Esophagus squamous epithelium (tissue), 5 donors: ENCODE measurements at places on chromosomes 3 and 15.

GRCh38 chr3:11507719-11508118, 136.0 kb downstream of the VGLL4 start:
- no peak for DNase-seq
- H3K4me3 ChIP-seq, result no peak overlapping the region
- H3K27me3 ChIP-seq, result no peaks in the 10 kb centered on the region
- H3K4me1 ChIP-seq, result peaks cover 7% of the 10 kb centered on the region
- H3K36me3 ChIP-seq, result no peaks in the 10 kb centered on the region
- peak overlapping the region; percentile 73 for H3K27ac ChIP-seq

GRCh38 chr3:186151077-186151971, 42.4 kb upstream of the ETV5 start:
- H3K4me3 ChIP-seq, result no peak overlapping the region
- no peaks in the 10 kb centered on the region for H3K27me3 ChIP-seq
- no peak overlapping the region for H3K27ac ChIP-seq
- no peaks in the 10 kb centered on the region for H3K36me3 ChIP-seq
- H3K4me1 ChIP-seq, result no peaks in the 10 kb centered on the region

DNA sequence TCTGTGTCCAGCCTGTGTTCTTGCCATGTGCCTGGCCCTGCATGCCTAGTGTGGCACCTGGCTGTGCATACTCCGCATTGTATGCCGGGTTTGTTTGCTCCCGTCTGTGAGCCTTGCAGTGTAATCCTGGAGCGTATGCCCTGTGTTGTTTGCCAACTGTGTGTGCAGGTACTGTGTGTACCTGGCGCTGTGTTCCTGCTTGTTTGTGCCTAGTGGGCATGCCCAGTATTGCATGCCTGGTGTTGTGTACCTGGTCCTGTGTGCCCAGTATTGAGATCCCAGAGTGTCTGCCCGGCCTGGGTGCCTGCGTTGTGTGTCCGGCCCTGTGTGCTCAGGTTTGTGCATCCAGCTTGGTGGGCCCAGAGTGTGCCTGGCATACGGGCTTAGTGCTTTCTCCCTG, 54.5 kb upstream of the CHRNA7 start:
- H3K36me3 ChIP-seq, result no peaks in the 10 kb centered on the region
- H3K4me1 ChIP-seq, result peaks cover 23% of the 10 kb centered on the region
- no peaks in the 10 kb centered on the region for H3K27me3 ChIP-seq

- H3K27me3 ChIP-seq, result no peaks in the 10 kb centered on the region
- H3K4me1 ChIP-seq, result no peaks in the 10 kb centered on the region
- no peak overlapping the region for H3K27ac ChIP-seq
- no peaks in the 10 kb centered on the region for H3K36me3 ChIP-seq
- H3K4me3 ChIP-seq, result no peak overlapping the region
- no peak for DNase-seq
These were observed 279.5 kb upstream of the NECTIN3 start for GRCh38 chr3:110791995-110792686.

GRCh38 chr15:68833700-68834331, 13.1 kb upstream of the ANP32A start:
- no peak for DNase-seq
- H3K4me3 ChIP-seq, result no peak overlapping the region
- H3K4me1 ChIP-seq, result no peaks in the 10 kb centered on the region
- no peak overlapping the region for H3K27ac ChIP-seq
- no peaks in the 10 kb centered on the region for H3K27me3 ChIP-seq
- no peaks in the 10 kb centered on the region for H3K36me3 ChIP-seq

DNA sequence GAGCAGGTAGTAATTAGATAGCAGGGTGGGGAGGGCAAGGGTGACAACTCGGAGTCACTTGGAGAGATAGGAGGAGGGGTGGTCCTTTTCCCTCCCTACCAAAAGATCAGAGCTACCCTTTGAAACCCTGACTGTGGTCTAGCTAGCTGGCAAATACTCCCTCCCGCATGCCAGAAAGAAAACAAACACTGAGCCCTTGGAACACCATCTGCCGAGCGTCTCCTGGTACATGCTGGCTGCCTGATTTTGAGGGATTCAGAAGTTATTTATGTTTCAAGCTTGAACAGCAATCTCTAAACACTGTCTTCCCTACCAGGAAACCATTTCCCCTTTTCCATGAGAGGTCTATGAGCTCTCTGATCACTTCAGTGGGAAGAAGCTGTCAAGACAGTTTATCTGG, 291.6 kb upstream of the CFAP20DC start:
- H3K4me1 ChIP-seq, result no peaks in the 10 kb centered on the region
- H3K4me3 ChIP-seq, result no peak overlapping the region
- DNase-seq, result no peak
- H3K36me3 ChIP-seq, result no peaks in the 10 kb centered on the region
- H3K27ac ChIP-seq, result no peak overlapping the region

DNA sequence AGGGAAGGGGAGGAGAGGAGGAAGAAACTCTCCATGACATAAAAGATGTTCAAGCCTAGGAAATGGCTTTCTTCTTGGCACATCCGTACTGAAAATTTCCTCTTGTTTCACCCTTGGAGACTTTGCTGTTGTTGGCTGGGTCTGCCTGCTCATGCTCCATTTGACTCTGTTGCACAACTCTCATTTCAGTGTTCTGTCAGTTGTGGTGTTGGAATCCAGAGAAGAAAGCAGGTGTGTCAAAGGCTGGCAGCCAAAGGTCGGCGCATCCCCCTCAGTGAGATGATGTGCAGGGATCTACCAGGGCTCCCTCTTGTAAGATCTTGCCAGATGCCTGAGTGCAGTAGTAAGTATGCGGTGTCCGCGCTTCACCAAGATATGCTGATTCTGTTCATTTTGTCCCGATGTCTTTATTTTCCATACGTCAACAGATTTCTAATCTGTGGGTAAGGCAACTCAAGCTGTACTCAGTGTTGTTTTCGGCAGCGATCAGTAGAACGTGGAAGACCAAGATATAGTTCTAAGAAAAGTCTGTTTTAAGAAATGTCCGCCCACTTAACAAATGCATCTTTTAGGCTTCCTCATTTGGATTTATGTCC, 265.2 kb upstream of the GOLGA6L4 start:
- H3K27ac ChIP-seq, result no peak overlapping the region
- H3K27me3 ChIP-seq, result no peaks in the 10 kb centered on the region

GRCh38 chr3:71651625-71652024, 68.1 kb upstream of the FOXP1 start:
- H3K27ac ChIP-seq, result no peak overlapping the region
- H3K4me3 ChIP-seq, result no peak overlapping the region
- DNase-seq, result no peak
- no peaks in the 10 kb centered on the region for H3K27me3 ChIP-seq
- no peaks in the 10 kb centered on the region for H3K36me3 ChIP-seq
- H3K4me1 ChIP-seq, result peaks cover 14% of the 10 kb centered on the region

GRCh38 chr3:138717348-138717747, 108.8 kb downstream of the FAIM start:
- H3K4me3 ChIP-seq, result no peak overlapping the region
- no peak overlapping the region for H3K27ac ChIP-seq
- no peak for DNase-seq
- peaks cover 7% of the 10 kb centered on the region for H3K36me3 ChIP-seq
- H3K27me3 ChIP-seq, result no peaks in the 10 kb centered on the region

- H3K36me3 ChIP-seq, result peaks cover 4% of the 10 kb centered on the region
- H3K27me3 ChIP-seq, result no peaks in the 10 kb centered on the region
- H3K27ac ChIP-seq, result no peak overlapping the region
- no peak for DNase-seq
These were observed 58.9 kb downstream of the EIF3J start for GRCh38 chr15:44595656-44596510.

DNA sequence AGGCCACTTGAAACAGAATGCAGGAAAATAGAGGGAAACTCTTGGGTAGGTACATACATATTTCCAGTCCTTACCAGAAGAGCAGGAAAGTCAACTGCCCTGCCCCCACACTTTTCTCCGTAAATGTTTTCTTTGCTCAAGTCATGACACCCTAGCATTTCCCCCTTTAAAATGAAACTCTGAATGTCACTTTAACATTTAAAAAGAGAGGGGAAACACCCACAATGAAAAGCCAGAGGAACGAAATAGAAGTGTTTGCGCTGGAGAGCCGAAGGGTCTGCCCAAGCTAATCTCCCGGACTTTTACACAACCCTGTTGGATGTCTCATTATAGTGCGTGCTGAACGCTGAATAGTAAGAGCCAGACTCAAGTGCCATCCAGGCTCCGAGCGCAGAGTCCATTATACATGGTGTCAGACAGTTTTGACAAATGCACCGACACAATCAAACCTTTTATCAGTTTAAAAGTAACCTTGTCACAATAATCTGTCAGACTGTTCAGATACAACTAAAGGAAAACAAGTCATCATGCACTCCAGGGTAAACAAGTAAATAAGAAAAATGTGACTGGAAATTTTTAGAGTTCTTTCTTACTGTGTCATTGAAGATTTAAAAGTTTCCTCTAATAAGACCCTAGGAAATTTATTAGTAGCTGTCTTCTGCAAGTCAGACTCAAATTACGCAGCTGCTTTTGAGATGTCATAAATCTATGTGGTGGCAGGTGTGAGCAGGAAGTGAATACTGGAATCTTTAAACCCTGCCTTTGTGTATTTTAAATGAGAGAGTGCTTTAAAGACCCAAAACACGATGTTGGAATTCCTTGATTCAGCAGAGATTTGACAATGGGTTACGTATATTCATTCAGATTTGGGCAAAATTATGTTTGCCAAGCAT, 159.8 kb downstream of the RBMS3 start:
- no peak for DNase-seq
- H3K4me3 ChIP-seq, result peak overlapping the region; percentile 54
- no peaks in the 10 kb centered on the region for H3K36me3 ChIP-seq
- H3K27me3 ChIP-seq, result no peaks in the 10 kb centered on the region
- peaks cover 24% of the 10 kb centered on the region for H3K4me1 ChIP-seq
- no peak overlapping the region for H3K27ac ChIP-seq

GRCh38 chr3:28103861-28104260, 137.6 kb upstream of the CMC1 start:
- H3K4me3 ChIP-seq, result no peak overlapping the region
- H3K27me3 ChIP-seq, result peaks cover 2% of the 10 kb centered on the region
- DNase-seq, result no peak
- H3K27ac ChIP-seq, result no peak overlapping the region
- H3K4me1 ChIP-seq, result no peaks in the 10 kb centered on the region
- H3K36me3 ChIP-seq, result no peaks in the 10 kb centered on the region

DNA sequence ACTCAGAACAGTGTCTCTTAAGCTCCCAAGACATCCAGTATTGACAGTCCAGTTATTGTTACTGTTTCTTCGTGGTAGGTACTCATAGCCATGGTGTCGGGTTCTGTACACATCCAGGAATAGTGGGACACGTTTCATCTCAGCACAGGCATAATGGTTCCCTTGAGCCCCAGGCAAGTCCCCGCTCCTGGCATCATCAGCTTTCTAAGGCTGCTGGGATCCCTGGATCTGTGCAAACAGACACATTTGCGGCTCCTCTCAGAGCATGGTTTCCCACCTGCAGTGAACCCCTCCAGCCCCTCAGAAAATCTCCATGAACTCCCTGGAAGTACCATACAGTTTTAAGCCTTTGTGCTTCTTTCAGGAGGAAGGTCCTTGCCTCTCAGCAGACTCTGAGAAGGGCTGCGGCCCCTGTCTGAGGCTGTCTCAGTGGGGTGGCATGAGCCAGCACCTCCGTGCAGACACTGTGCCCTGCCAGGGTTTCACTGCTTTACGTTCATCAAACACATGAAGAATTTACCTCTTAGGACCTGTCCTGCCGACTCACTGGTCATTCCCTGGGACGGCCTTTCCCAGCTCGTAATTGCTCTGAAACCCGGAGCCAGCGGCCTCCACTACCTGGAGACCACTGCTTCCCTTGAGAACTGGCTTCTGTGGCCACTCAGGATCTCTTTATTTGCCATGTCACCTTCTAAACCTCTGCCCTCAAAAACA, 124.9 kb downstream of the LRRK1 start:
- DNase-seq, result no peak
- H3K27me3 ChIP-seq, result no peaks in the 10 kb centered on the region
- H3K4me3 ChIP-seq, result no peak overlapping the region
- no peaks in the 10 kb centered on the region for H3K4me1 ChIP-seq

DNA sequence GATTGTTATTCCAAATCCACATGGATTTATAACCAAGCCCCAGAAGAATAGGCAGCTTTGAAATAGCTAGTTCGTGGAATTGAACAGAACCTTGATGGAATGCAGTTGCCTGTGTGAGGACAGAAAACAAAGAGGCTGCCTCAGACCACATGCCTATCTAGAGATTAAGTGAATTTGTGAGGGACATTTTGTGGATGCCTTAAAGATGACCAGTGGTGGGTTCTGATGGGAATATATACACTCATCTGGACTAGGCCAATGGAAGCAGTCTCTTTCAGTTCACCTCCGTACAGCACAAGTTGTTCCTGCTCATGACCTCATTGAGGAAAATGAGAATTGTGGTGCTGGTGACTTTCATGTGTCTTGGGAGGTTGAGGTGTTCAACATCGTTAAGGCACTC, 63.2 kb upstream of the PYDC2 start:
- H3K36me3 ChIP-seq, result no peaks in the 10 kb centered on the region
- no peak overlapping the region for H3K4me3 ChIP-seq
- H3K27me3 ChIP-seq, result no peaks in the 10 kb centered on the region
- no peak for DNase-seq

DNA sequence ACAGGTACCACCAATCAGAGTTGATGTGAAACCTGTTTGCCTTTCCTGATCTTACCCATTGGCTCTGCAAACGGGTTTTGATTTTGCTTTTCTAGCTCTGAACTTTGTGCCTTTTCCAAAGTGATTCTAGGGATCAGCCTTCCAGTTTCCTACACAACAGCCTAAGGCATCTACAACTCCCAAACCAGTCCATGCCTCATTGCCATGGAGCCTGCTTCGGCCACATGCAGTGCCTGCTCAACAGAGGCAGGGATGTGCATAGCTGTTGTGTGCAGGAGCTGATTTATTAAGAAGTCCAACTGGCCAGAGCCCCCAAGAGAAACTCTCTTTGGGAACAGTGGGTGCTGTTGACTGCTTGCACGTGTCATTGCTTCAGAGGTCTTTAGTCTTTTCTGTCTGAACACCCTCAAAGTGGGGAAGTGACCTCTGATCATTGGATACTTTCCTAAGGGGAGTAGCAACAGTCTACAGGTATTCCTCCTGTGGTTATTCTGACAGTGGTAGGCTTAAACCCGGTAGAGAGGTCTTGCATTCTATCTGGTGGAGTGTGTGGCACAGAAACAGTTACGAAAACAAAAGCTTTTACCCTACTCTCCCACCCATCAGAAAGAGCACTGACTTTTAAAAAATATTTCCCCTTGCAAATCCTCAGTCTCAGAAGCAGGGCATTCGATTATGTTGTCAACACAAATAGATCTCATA, 36.6 kb upstream of the THSD4 start:
- H3K4me3 ChIP-seq, result no peak overlapping the region
- DNase-seq, result no peak
- H3K4me1 ChIP-seq, result no peaks in the 10 kb centered on the region
- H3K27me3 ChIP-seq, result no peaks in the 10 kb centered on the region
- no peak overlapping the region for H3K27ac ChIP-seq

DNA sequence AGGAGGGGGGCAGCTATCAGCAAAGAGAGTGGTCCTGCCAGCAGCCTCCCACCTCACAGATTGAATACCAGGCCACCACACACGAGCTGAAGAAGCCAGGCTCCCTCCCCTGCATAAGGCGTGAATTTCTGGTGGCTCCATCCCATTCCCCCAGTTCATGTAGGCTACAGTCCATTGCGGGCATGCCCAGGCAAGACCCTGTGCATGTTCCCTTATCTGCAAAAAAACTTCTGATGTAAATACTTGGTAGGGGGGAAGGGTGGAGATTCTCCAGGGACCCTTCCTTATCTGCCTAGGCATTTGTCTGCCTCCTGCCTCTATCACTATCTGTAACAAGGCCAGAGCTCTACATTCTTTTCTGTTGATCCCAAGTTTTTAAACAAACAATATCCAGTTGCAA, 27.6 kb upstream of the UBP1 start:
- no peak overlapping the region for H3K27ac ChIP-seq
- DNase-seq, result no peak
- no peak overlapping the region for H3K4me3 ChIP-seq
- H3K36me3 ChIP-seq, result no peaks in the 10 kb centered on the region
